ENCODE measurements at places on chromosomes 12 and 14. TPM values are rescaled to one million over a fixed set of nuclear protein-coding genes. Genes with fewer than 3 reads are reported as not detected.

DNA sequence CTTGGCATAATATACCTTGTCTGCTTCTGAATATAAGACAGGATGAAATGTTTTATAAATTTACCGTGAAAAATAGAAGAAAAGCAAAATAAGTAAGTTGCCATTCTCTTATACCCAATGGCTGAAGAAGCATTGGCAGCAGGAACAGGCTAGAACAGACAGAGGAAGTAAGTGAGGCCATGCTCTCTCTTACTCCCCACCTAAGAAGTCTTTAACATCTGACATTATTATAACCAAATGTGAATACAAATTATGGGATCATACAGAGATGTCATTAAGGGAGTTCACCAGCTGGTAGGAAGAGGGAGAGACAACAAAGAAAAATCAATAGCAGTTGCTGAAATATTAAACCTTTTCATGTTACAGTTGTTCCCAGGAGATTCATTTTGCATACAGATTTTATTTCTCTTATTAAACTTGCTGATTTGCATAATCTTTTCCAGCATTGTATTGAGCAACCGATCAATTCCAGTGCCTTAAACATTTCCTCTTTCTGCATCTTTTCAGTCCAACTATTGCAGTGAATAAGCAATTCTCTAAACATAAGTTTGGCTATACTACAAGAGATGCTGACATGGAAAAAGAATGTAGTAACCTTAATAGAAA lies 270.6 kb downstream of the SLC6A15 start:
- DNase-seq: no peak

Gene CACNA1C
- total RNA-seq: 99.2 TPM

Gene FAM186B
- 0.29 TPM for total RNA-seq

DNA sequence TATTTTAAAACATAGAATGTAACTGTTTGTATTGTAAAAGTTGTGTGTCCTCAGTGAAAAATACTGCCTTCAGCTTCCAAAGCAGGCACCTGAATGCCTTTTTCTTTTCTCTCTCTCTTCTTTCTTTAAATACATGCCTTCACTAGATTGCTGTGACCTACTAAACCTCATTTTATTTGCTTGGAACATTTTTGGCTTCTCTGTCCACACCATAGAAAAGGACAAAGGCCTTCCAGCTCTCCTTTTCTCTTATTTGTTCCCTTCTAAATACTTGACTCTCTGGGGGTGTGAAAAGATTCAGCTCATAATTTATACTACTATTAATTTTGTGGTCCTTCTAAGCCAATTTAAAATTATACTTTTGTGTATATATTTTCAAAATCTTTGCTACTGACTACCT lies 38.4 kb downstream of the PPM1A start:
- DNase-seq: no peak

DNA sequence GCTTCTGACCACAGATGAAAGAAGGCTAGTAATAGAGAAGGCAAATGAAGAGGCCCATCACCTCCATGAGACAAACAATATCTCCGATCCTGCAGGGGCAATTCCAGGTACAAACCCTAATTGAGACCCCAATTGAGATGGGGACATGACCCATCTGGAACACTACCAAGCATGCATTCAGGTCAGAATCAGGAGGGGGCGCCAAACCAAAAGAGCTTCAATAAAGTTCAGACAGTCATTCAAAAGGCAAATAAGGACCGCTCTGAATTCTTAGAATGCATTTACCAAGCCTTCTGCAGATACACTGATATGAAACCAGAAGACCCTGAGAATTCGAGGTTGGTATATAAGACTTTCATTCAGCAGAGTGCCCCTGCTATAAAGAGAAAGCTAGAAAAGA lies 10.2 kb upstream of the EDDM3B start:
- peak; percentile 31 for DNase-seq

Gene TDP1
- total RNA-seq: 4.9 TPM

DNA sequence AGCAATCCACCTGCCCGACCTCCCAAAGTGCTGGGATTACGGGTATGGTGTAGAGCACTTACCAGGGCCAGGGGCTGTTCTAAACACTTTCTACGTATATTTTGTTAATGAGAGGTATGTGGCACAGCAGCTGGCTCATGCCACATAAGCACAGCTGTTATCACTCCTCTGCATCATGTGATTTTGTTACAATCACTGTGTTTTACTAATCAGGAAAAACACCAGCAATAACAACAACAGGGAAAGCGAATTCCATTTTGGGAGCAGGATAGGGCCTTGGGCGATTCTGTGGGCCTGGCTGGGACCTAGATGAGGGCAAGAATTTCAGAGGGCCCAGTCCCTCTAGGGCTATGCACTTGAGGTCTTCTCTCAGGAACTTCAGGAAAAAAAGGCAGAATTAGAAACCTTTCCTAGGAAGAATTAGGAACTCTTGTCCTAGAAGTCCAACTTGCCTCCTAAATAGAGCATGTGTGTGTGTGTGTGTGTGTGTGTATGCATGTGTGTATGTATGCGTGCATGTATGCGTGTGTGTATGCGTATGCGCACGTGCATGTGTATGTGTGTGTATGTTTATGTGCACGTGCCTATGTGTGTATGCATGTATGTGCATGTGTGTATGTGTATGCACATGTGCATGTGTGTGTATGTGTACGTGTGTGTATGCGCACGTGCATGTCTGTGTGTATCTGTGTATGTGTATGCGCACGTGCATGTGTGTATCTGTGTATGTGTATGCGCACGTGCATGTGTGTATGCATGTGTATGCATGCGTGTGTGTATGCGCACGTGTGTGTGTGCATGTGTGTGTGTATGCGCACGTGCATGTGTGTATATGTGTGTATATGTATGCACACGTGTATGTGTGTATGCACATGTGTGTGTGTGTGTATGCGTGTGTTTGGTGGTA lies 41.8 kb upstream of the CORO1C start:
- DNase-seq: no peak

DNA sequence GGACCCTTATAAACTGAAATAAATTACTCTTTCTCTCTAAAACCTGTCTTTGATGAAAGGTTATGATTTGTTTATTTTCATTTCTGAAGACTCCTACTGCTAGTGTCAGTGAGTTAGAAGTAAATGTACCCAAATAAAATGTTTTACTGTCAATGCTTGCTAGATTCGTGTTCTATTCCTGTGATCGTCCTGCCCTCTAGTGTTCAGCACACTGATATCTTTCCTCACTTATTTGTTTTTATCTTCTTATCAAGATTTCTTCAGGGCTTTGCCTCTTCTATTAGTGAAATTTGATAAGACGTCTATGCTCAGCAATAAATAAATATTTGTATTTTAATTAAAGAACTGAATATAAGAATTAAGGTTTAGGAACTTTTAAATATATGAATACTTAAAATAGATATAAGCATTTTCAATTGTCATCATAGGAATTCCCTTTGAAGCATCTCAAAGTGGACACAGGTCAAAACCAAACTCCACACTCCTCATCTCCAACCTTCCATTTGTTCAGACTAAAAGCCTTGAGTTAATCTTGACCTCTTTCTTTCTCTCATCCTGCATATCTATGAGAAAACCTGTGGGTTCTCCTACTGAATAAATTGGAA lies 75.8 kb downstream of the C12orf50 start:
- DNase-seq: no peak

DNA sequence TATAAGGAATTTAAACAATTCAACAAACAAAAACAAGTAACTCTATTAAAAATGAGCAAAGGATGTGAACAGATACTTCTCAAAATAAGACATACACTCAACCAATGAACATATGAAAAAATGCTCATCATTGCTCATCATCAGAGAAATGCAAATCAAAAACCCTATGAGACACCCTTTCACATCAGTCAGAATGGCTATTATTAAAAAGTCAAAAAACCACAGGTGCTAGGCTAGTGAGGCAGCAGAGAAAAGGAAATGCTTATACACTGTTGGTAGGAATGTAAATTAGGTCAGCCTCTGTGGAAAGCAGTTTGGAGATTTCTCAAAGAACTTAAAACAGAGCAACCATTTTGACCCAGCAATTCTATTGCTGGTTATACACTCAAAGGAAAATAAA lies 52.0 kb downstream of the NAV3 start:
- no peak for DNase-seq

DNA sequence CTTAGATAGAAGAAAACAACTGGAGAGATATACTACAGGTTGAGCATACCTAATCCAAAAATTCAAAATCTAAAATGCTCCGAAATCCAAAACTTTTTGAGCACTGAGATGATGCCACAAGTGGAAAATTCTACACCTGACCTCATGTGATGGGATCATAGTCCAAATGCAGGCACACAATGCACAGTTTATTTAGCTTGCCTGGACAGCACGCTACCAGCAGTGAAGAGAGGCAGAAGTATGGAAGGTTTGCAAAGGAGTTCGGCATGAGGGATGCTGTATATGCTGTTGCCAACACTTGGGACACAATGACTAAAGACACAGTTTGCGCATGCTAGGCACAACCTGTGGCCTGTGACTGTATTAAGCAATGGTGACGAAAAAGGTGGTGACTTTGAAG lies 58.1 kb upstream of the CAND1 start:
- no peak for DNase-seq

GRCh38 chr12:99910342-99910741 lies 74.4 kb downstream of the ANKS1B start:
- DNase-seq: no peak

Gene MED13L
- 68.3 TPM for total RNA-seq

- no peak for DNase-seq
These were observed 11.8 kb downstream of the GCH1 start for GRCh38 chr14:54890788-54891187.

- DNase-seq: no peak
These were observed 53.1 kb downstream of the TMCC3 start for GRCh38 chr12:94597268-94597667.

DNA sequence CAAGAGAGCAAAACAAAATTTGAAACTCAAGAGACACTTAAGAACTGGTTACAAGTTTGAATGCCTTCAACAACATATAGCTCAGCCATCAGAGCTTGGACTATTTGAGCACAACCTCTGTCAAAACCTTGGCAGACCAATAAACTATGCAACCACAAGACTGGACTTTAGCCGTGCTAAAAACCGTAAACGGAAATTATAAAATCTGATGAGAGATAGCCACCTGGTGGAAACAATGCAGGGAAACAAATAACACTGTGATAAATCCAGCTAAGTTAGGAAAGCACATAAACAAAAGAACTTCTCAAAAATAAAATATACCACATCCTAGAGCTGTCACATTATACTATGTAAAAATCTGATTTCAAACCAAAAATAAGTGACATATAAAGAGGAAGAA lies 1074.2 kb upstream of the NOVA1 start:
- DNase-seq: no peak

GRCh38 chr12:57005980-57006808 lies at the start of gene ZBTB39:
ZBTB39 (minus strand) TSS chr12:57006546; CDS start chr12:57004917, 1,629 bp downstream.
- DNase-seq: peak; percentile 65

- DNase-seq: no peak
These were observed 5.3 kb downstream of the ASB2 start for GRCh38 chr14:93970965-93971634.

GRCh38 chr12:50477241-50477832 lies 27.4 kb upstream of the DIP2B start:
- DNase-seq: no peak

Gene PTPN21
- 35.0 TPM for total RNA-seq

All from left cardiac atrium (tissue), 4 donors.